SK-N-SH (cell line): ENCODE measurements at places on chromosomes 16 and 17.

GRCh38 chr16:66605979-66606751 lies 1.7 kb downstream of the CMTM3 start:
- DNase-seq = no peak

GRCh38 chr17:65544672-65545071 lies 16.8 kb downstream of the AXIN2 start:
- DNase-seq = no peak

DNA sequence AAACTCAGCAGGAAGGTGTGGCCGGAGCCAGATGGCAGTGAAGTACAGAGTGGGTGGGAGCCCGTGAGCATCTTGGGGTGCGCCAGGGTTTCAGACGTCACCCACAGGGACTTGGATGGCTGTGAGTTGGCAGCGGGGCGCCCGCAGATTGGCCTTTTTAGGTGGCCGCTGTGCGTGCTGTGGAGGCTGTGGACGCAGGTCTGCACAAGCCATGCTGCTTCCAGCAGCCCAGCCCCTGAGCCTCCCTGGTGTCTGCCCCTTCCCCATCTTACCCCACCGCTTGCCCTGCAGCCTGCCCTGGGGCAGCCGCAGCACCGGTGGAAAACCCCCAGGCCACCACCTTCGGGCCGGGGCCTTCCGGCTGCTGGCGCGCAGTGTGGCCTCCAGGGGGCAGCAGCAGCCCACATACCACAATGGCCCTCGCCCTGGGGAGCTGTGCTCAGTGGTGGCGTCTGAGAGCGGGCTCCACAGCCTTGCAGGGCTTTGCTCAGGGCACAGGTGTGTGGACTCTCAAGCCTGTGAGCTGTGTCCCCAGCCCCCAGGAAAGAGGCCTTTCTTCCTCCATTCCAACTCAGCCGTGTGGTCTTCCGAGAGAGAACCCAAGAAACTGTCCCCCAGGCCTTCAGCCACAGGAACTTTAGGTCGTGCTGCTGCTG lies 11.8 kb downstream of the ENDOV start:
- DNase-seq = peak; percentile 98

DNA sequence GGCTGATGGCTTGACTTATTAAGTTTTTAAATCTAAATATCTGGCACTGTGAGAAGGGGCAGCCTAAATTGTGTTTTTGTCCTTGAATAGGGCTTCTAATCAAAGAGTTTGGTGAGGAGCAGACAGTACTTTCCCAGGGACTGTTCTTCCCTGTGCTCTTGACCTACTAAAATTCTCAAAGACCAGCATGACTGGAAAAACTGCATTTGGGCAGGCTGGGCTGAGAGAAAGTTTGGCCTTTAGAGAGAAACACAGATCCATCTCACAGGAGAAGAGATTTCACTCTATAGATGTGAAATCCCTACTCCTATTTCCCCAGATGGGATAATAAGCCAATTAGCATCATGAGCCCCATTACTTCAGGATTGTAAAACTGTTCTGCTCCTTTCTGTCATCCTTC lies 7.3 kb downstream of the PCTP start:
- no peak for DNase-seq

DNA sequence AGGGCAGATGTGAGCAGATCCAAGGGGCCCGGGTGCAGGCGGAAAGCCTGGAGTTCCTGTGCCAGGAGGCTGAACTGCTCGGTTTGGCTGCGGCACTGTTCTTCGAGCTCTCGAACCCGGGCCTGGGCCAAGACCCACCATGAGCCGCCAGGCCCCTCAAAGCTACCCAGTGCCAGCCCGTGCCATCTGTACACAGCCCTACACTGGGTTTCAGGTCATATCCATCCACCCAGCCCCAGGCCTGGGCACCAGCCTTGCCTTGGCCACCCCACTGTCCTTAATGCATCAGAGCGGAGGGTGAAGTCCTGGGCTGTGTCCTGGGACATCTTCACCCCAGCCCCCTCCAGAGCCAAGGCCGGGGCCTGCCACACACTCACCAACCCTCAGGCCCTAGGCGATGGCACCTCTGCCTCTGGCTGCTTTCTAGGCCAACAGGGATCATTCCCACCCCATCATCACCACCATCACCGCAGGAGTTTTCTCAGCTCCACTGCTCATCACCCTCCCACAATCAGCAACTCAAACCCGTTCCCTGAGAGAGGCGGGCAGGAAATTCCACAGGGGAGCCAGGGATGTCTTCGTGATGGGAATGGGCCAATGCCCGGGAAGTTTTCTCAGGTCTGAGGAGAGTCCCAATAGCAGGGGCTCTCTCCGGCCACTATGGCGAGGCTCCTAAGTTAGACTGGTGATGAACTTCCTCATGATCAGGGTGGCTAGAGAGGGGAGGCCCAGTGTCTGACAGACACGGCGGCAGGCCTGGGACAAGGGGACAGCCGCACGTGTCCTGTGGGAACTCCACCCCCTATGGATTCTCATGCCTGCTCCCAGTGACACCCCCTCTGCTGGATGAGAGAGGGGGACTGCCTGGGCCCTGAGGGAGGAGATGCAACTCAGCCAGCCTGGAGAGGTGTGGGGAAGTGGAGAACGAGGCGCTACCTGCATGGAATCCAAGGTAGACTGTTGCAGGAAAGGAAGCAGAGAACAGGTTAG lies 9.1 kb downstream of the TSPOAP1 start:
- no peak for DNase-seq

DNA sequence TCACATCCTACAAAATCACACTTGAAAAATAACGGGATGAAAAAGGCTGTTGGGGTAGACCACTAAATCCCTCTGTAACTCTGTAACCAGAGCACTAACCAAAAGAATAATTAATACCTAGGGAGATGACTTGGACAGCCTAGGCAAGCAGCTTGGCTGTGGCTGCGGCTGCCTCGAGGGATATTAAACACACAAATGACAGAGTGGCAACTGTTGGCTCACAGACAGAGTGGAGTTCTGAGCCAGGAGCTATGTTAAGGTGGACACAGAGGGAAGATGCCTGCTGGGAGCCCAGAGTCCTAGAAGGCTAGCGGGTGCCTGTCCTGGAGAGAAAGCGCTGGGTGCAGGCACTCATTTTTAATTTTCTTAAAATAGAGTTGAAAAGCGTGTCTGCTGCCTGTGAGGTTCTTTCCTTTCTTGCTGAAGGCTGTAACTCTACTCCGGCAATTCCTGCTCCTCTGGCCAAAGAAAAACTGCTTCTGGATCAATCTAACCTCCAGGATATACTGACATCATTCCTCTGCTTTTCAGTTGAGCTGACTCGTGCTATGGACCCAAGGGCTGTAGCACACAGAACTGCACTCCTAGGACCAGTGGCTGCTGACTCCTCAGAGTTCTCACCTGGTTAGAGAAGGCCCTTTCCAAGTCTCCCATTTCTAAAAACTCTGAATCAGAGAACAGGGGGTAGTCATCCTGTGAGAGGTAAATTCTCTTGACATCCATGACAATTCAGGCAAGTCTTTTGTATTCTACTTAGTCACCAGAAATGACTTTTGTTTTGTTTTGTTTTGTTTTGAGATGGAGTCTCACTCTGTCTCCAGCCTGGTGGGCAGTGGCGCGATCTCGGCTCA lies 147.9 kb downstream of the STX8 start:
- DNase-seq = no peak

- DNase-seq = no peak
Measured at GRCh38 chr17:48173191-48173984, 65.8 kb downstream of the SNX11 start.

DNA sequence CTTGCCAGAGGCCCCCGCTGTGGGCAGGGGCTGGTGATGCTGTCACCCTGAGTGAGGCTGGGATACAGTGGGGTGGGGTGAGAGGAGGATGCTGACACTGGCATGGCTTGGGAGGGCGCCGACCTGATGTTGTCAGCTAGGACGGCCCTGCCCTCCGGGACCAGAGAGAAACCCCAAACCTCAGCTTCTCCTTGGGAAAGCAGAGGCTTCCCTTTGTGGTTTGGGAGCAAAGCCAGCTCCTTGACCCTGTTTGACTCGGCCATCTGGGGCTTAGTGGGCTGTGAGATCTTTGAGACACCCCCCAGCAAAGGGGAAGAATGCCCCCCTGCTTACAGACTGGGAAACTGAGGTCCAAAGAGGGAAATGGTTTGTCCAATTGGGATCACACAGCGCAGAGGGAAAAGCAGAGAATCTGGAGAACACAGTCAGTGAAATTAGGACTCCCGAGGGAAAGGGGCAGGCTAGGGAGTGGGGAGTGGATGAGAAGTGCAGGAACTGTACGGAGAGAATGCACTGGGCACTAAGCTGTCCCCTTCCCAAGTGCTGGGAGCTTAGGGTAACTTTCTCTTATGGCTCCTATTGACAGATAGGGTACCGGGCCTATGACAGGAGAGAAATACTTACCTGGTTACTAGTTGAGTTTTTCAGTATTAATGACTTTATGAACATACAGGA lies 40.7 kb upstream of the DLX4 start:
- DNase-seq = no peak

- DNase-seq = no peak
Measured at GRCh38 chr17:78252701-78253635, 21.5 kb downstream of the TMEM235 start.

GRCh38 chr17:60159479-60159866 lies 9.7 kb downstream of the CA4 start:
- no peak for DNase-seq

DNA sequence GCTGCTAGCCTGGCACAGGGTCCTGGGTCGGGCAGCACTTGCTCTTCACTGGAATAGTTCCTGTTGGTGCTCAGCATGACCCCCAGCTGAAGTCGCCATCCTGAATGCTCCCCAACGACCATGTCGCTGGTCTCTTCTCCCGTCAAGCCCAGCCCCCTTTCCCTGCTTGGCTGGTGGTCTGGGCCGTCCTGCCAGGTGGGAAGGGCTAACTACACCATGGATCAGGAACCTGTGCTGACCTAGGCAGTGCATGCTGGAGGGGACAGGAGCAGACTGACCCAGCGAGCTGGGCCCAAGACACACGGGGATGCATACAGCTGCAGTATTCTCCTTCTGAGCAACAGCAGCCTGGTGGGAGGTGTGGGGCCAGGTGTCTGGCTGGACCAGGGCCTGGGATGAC lies 9.2 kb upstream of the SREBF1 start:
- DNase-seq = no peak

- no peak for DNase-seq
Measured at GRCh38 chr16:28293601-28293960, 1.3 kb downstream of the SBK1 start.

- DNase-seq = no peak
Measured at GRCh38 chr17:21034340-21035235, 8.2 kb downstream of the USP22 start.

DNA sequence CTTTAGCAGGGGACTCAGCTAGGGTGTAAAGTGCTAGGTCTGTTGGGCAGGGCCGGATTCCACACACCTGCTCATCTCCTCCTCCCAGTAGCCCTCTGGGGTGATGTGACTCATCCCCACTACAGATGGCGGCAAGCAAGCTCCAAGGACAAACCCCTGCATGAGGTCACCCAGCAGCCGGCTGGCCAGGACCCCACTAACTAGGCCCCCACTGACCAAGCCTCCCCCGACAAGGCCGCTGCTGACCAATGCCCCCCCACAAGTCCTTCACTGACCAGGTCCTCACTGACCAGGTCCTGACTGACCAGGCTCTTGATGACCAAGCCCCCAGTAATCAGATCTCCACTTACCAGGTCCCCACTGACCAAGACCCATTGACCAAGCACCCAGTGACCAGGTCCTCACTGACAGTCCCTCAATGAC lies 36.7 kb downstream of the TNFRSF13B start:
- DNase-seq = no peak

- no peak for DNase-seq
Measured at GRCh38 chr17:35679007-35679682, 52.3 kb upstream of the RASL10B start.

GRCh38 chr16:75580-76501 lies 2.2 kb upstream of the MPG start:
- peak; percentile 63 for DNase-seq

DNA sequence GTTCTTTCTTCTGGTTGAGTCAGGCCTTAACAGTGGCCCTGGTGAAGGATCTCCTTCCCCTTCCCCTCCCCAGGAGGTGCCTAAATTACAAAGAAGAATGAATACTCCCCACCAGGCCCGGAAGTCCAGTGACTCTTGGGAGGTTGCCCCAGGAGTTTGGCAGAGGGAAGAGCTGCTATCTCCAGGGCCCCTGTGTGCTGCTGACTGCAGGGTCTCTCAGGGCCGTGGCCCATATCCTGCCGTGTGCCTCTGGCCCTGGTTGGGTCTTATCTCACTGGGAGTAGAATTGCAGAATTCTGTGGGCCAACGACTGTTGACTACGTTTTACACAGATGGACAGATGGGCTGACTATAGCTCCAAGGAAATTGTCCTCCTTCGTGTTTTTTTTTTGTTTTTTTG lies 28.0 kb downstream of the AKAP1 start:
- no peak for DNase-seq

GRCh38 chr17:17220529-17220928 lies 14.4 kb upstream of the PLD6 start:
- no peak for DNase-seq

- DNase-seq = no peak
Measured at GRCh38 chr16:75219838-75220237, 1.1 kb downstream of the CTRB1 start.

DNA sequence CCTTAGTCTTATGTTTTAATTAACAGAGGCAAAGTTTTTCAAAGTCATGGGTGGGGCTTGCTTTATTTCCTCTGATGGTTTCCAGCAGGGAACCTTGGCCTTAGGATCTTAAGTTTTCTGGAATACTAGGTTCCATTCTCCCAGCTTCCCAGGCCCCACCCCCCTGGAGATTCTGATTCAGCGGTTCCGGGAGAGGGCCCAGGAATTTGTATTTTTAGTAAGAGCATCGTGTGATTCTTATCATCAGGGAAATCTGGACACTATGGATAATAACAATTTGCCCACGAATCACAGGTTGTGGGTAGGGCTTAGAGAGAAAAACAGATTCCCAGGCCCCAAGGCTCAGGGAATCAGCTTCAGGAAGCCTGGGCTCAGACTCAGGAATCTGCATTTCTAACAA lies 263.6 kb downstream of the NTN1 start:
- no peak for DNase-seq

GRCh38 chr17:42027961-42028790 lies 8.3 kb downstream of the NKIRAS2 start:
- no peak for DNase-seq

- DNase-seq = no peak
Measured at GRCh38 chr16:842061-842476, 41.5 kb upstream of the GNG13 start.

DNA sequence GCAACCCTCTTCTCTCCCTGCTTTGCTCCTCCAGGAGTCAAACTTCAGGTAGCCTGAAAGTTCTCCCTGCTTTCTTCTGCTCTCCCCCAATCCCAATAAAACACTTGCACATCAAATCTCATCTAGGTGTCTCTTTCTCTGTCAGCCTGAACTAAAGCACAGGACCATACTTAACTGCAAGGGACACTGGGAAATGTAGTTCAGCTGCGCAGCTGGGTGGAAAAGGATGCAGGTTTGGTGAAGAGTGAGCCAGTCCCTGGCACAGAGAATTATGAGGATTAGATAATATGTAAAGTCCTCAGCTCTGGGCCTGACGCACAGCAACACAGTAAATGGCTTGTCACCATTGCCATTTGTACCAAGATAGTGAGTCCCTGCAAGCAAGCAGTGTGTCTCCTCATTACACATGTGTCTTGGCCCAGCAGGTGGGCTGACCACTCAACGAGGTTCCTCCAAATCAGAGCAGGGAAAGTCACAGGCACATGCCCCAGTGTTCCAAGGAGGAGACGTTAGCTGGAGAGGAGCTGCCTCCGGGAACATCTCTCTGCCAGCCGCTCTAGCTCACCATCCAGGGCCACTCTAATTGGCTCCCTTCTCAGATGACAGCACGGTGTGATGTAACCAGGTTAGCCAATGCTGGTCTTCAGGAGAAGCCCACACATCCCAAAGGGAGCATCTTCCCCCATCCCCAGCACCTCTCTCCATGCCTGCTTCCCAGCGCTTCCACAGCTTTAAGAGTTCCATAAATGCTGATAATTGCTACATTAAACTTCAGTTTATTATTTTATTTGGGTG lies 29.7 kb upstream of the IRX3 start:
- no peak for DNase-seq

GRCh38 chr17:49521088-49521450 lies 26.0 kb downstream of the NGFR start:
- DNase-seq = peak; percentile 14
